ENCODE measurements at places on chromosomes 11 and 22.
A peak's percentile ranks its signal among the peaks of the same experiment; 100 is the strongest.

DNA sequence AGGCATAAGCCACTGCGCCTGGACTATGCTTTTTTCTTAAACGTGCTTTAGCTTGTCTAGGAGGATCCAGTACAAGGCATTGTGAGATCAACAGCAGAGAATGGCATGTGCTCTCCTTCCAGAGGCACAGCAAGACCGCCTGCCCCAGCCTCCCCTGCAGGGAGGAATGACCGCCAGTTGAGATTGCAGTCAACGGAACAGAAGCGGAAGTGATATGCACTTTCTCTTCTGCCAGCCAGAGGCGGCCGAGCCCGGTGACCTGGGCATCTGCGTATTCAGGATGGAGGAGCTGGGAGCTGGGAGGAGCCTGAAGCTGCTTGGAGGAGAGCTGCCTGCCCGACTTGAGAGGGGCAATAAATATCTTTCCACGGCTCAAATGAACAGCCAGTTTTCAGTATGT, 243.0 kb downstream of the CTTN start:
- no peak for DNase-seq

GRCh38 chr11:70029115-70029860, 48.8 kb upstream of the ANO1 start:
- peak; percentile 24 for DNase-seq

DNA sequence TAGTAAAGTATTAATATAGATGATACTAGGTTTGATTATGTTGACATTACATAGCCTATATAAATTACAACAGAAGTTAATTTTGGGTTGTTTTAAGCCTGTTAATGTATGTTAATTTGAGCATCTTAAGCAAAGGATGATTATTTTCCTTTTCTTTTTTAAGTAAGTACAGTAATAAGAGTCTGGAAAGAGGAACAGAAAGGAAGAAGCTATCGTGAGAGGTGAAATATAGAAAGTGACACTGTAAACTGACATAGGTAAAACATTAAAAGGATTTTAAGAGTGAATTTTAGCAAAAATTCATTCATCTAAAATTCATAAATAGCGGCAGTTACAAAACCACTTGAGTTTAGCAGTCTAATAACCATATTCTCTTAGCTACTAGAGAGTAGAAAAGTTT, 45.5 kb downstream of the FAR1 start:
- DNase-seq: no peak

DNA sequence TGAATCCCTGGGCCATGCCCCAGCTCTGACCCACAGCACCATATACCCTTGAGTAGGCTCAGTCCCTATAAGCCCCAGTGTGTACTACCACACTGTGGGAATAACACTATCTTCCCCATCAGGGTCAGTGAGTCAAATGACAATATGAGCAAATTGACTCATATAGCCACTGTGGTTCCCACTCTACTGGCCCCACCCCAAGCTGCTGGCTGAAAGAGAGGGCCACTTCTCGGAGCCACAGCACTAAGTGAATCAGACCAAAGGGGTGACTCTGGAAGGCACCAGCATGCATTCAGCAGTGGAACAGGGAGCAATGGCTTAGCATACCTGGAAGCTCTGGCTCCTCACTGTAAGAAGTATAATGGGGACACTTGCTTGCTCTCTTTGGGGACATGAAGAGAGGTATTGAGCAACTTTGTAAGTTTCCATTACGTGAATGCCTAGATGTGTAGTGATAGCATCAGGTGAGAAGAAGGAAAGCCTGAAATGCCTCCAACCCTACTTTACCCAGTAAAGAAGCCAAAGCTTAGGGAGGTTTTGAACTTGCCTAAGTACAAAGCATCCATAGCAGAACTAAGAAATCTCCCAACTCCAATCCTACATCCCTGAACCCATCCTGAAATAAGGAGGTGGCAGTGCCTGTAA, 13.5 kb downstream of the CD59 start:
- no peak for DNase-seq

- DNase-seq: no peak
Observed at GRCh38 chr11:113531083-113531482, 55.9 kb upstream of the DRD2 start.

GRCh38 chr22:25081409-25081824, 118.2 kb upstream of the CRYBB3 start:
- DNase-seq: no peak

DNA sequence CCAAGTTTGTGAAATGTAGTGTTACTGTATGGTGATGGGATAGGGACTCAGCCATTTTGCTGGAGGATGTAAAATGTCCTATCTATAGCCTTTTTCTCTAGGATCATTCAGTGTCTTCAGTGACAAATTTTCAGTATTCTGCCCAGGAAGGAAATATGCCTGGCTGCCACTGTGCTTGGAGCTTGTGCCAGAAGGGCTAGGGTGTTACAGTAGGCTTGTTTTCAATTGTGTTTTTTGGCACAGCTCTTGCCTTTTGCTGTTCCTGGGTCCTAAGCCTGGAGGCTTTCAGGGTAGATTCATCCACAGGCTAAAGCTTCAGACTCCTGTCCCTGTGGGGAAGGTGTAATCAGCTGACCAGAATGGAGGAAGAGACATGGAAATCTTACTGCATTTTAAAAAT, 22.0 kb upstream of the PHOX2A start:
- no peak for DNase-seq

GRCh38 chr11:16484434-16484833, 128.1 kb upstream of the SOX6 start:
- DNase-seq: no peak

DNA sequence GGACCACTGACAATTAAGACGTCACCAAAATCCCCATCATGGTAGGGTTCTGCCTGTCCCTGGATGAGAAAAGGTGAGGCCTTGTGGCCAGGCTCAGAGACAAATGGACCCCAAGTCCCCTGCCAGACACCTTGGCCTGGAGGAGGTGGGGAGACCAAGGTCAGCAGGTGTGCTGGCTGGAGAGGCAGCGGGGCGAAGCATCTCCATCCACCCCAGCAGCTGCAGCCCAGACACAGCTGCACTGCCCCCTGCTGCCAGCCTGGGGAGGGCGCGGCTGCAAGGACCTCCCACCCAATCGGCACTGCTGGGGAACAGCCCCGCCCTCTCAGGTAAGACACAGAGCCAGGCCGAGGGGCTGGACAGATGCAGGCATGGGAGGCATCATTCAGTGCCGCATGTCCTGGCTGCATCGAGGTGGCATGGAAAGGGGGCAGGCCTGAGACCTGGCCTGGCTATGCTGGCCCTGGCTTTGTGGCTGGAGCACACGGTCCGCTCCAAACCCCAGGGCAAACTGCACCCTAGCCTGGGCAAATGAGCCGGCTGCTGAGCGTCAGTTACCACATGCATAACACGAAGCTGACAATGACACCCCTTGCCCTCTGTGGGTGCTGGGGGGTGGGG, 12.2 kb upstream of the MFNG start:
- DNase-seq: no peak

GRCh38 chr22:49962751-49963646, 2.4 kb downstream of the PIM3 start:
- peak; percentile 48 for DNase-seq

DNA sequence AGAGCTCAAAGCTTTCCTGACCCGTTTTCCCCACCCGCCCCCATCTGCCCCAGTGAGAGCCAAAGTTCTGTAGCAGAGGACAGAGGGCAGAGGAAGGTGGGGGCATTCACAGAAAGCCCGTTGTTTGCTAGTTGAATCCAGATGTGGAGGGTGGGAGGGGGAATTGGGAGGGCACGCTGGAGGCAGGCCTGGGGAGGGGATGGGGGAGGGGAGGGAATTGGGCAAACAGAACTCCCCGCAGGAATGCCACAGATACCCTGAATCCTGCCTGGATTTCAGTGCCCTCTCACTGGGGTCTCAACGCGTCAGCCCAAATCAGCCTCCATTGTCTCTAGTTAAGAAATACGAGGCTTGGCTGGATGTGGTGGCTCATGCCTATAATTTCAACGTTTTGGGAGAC, 12.9 kb upstream of the OAF start:
- no peak for DNase-seq

GRCh38 chr11:5815534-5815933, 6.8 kb downstream of the OR52N2 start:
- DNase-seq: no peak

DNA sequence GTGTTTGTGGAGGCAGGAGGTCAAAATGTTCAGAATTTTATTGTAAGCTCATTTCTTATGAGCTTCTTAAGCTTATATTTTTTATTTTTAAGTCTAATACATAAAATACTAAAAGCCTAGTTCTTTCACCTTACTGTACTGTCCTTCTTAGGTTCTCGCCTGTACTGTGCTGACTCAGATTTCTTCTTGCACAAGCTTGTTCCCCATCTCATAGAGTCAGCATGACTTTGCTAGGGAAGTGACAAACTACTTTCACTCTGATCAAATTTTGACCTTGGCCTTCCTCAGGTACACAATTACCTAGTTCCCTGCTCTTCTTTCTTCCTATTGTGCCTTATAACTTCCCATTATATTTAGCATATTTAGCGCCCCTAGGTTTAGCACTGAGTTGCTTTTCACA, 81.5 kb downstream of the STK33 start:
- DNase-seq: no peak

DNA sequence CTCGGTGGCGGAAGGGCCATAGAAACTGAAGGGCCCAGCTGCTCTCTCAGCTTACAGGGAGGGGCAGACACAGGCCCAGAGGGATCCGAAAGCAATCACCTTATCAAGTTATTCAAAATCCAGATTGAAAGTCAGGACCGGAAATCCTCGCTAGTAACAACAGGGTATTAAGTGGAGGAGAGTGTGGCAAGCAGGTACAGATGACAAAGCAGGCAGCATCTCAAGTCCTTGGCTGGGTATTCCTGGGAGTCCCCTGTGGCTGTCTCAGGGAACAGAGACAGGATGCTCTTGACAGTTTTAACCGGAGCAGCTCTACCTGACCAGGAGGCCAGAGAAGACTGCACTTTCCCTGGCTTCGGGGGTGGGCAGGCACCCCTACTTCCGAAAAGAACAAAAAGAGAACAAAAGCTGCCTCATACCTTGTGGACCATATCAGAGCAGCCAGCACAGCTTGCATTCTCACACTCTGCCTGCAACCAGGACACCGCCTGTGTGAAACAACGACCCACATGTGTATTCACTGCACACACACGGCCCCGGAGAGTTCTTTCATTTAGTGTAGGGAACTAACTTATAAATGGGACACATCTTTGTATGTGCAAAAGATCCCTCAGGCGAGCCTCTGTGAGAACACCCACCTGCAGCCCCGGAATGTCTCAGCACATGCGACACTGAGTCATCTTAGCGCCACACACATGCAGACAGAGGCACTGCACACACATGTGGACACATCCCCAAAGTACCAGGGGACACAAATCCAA, 78.3 kb downstream of the MICAL3 start:
- DNase-seq: no peak

DNA sequence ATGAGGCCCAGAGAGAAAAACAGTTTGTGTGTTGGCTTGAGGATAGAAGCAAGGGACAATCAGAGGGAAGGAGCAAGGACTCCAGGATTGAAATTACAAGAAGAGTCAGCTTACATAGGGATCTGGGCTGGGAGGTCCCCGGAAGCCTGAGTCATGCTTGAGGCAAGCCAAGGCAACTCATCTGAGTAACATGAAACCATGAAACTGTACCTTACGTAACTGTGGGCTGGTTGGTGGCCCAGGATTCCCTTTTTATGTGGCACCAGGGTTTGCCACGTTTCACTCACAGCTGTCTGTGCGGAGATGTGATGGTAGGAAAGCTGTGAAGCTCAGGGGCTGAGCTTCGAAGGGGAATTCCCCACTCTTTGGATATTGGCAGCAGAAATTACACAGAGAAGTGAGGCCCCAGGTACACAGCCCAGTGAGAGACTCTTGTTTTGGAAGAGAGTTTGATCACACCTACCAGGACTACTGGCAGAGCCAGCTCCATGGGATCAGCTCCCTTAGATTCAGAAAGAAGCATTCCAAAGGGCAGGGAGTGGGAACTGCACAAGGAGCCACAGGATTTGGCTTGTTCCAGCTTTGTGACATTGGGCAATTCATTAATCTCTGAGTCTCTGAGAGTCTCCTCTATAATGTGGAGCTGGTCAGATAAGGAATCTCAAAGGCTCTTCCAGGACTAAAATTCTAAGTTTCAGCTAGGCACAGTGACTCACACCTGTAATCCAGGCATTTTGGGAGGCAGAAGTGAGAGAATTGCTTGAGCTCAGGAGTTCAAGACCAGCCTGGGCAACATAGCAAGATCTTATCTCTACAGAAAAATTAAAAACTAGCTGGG, 7.8 kb downstream of the SLC5A1 start:
- DNase-seq: no peak

- DNase-seq: no peak
Observed at GRCh38 chr11:20090654-20091374, 69.5 kb downstream of the DBX1 start.

GRCh38 chr11:2205214-2205720, 33.7 kb upstream of the TH start:
- DNase-seq: peak; percentile 27

DNA sequence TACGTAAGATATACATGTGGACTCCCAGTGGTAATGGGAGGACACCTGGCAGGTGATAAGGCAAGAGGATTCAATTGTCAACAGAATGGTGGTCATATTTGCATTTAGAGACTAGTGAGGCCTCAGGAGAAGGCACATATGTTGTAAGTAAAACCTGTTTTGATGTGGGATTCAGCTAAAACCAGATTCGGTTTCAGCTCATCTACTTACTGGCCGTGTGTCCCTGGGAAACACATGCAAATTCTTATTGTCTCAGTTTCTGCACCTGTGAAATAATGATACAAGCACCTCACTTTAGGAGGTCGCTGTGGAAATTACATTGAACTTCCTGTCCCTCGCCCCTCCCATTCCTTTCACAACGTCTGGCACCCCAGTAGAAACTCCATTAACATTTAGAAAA, 78.9 kb upstream of the FIBIN start:
- DNase-seq: no peak

DNA sequence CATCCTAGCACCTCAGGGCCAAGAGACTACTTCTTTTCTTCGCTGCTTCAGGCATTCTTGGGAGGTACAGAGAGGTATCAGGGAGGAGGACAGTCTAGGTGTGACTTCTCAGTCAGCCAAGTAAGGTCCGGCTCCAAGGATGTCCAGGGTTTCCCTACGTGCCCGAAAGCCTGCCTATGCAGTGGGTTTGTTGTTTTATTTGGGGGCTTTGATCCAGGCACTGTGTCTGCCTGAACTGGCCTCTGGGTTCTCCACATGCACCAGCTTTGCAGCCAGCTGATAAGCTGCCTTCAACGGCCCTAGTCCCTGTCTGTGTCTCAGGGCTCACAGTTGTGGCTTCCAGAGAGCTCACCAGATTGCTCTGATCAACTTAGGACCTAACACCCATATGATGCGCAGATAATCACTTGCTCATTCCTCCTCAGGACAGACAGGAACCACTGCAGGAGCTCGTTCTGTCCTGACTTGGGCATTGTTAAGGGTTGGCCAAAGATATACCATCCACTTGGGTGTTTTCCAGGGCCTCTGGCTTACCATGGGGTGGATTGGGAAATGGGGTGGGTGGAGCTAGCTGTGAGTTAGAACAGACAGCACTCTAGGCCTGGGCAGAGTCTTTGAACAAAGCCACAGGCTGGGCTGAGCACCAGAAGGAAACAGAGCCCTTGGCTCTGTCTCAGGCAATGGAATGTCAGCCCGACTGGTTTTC, 45.5 kb upstream of the CRYBB3 start:
- DNase-seq: peak; percentile 61

DNA sequence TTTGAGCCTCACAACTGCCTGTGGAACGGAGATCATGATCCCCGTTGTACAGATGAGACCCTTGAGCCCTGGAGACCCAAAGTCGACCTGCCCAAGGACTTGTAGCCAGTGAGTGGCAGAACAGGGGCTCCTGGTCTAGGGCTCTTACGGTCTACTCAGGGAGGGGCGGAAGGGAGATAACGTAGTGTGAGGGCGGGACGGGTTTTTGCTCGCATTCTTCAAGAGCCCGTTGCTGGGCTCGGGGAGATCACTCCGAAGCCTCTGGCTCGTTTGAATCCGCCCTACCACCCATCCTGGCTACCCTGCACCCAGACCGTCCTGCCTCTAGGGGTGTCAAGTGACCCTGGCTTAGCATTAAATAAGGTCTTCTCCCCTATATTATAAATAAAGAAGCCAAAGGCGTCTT, 639 bp downstream of the CRY2 start:
- DNase-seq: no peak

All from right forelimb (tissue), 1 donor.